ENCODE measurements at places on chromosomes 4 and X.

- DNase-seq = no peak
Observed at GRCh38 chrX:100297728-100298127, 112.3 kb downstream of the PCDH19 start.

GRCh38 chr4:142493255-142494110, 352.6 kb downstream of the INPP4B start:
- DNase-seq = no peak

- no peak for DNase-seq
Observed at GRCh38 chr4:89338206-89338605, 30.6 kb upstream of the GPRIN3 start.

GRCh38 chr4:773214-773613, 52.7 kb downstream of the CPLX1 start:
- no peak for DNase-seq

GRCh38 chr4:128386761-128387599, 99.4 kb upstream of the PGRMC2 start:
- DNase-seq = no peak

- DNase-seq = no peak
Observed at GRCh38 chr4:101284546-101284945, 62.8 kb downstream of the PPP3CA start.

DNA sequence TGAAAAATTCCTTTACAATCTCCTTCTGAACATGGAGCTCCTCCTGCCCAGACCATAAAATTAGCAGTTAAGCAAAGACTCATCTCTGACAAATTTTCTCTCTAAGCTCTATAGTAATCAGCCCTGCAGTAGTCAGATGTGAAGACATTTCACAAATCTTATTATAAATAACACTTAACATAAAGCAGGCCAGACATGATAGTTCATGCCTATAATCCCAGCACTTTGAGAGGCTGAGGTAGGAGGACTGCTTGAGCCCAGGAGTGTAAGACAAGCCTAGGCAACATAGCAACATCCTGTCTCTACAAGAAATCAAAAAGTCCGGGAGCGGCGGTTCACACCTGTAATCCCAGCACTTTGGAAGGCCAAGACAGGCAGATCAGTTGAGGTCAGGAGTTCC, 29.9 kb downstream of the TRMT2B start:
- DNase-seq = no peak

DNA sequence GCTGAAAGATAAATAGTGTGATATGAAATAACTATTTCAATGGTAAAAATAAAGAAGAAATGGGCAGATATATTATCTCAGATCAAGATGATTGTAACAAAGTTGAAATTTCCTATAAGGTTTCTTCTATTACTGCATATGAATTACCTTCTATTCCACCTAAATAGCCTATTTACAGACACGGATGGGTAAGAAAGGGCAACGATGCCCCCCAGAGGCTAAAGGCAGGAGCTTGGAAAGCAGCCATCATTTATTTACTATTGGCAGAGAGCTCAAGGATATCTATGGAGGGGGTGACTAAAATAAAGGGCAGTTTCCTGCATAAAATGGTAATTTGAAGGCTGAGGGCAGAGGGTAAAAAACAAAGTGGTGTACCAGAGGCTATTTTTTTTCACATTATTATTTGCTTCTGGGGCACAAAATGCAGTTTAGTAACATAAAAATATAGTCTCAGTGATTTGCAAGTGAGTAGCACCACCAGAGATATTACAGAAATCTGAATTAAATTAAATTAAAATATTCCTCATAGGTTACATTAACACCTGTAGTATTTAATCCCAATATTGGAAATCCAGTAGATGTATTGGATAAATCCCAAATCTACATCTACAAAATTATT, 123.1 kb downstream of the BTC start:
- DNase-seq = no peak

GRCh38 chrX:131827935-131828334, 195.2 kb upstream of the STK26 start:
- no peak for DNase-seq

Data from activated naive CD8-positive, alpha-beta T cell treated with anti-CD3 and anti-CD28 coated beads, Interleukin-2, amount 10 ng/mL, durations not matched to agents 7 days and 5 days (primary cell).